T follicular helper cell (primary cell): ENCODE measurements at places on chromosomes 2 and 18.
A peak's percentile ranks its signal among the peaks of the same experiment; 100 is the strongest.

GRCh38 chr2:32248299-32248698 is 16.4 kb downstream of the NLRC4 start:
- DNase-seq: no peak

GRCh38 chr2:85433511-85434089 is 15.1 kb downstream of the SH2D6 start:
- DNase-seq: no peak

DNA sequence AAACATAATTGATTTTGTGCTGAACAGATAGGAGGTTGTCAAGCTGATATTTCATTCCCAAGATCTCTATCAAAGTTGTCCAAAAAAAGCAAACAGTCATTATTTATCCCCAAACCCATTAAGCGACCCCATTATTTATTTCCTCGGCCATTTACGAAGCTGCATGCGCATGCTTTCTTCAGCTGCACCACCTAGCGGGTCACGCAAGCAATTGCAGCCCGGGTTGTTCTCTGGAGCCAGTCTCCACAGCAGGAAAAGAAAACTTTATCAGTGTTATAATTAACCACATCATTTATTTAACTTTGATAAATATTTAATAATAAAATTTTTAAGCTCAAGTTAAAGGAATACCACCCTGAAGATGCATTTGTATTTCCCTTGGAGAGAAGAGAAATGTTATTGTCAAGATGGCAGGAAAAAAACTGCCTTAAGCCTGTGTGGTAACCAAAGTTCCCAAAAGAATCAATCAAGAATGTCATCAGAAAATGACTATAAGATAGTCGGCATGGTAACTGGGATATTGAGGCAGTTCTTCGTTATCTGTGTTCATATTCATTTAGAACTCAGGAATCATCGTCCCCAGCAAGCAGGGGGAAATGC is 304.7 kb downstream of the FBXO15 start:
- DNase-seq: peak; percentile 7

GRCh38 chr2:120486441-120486840 is 140.5 kb downstream of the INHBB start:
- no peak for DNase-seq

GRCh38 chr2:126913329-126913728 is 14.6 kb downstream of the TEX51 start:
- DNase-seq: no peak

GRCh38 chr18:68604256-68604655 is 110.7 kb downstream of the TMX3 start:
- no peak for DNase-seq

GRCh38 chr2:28250006-28250405 is 142.7 kb upstream of the FOSL2 start:
- no peak for DNase-seq
